NCI-H1092 (cell line): ENCODE measurements at places on chromosomes 7 and 10.

GRCh38 chr7:326273-326672 lies 36.3 kb downstream of the FOXL3 start:
- no peak for DNase-seq

- no peak for DNase-seq
Measured at GRCh38 chr7:144960763-144961162, 124.9 kb upstream of the TPK1 start.

DNA sequence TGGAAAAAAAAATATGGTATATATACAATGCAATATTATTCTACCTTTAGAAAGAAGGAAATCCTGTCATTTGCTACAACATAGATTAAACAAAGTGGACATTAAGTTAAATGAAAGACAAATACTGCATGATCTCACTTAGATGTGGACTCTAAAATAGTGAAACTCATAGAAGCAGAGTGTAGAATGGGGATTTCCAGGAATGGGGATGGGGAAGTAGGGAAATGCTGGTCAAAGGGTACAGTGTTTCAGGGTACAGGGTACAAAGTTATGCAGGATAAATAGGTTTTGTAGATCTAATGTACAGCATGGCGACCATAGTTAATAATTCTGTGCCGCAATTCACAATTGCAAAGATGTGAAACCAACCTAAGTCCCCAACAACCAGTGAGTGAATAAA lies 385.5 kb downstream of the SFMBT2 start:
- no peak for DNase-seq

DNA sequence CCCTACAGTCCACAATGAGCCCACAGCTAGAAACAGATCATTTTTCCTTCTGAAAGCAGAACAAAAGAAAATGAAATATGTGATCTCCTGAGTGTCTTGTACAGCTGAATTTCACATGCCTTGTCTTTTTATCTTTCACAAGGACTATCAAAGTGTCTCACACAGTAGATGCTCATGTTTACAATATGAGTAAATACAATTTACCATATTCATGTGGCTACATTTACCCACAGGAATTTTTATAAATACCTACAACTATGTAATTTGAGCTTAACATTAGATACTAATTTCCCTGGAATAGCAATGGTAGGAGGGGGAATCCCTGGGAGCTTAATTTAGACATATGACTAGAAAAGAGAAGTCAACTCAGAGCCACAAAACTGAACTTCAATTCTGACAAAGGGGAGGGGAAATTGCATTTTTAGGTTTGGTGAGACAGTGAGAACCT lies 186.2 kb downstream of the MACC1 start:
- DNase-seq = no peak

DNA sequence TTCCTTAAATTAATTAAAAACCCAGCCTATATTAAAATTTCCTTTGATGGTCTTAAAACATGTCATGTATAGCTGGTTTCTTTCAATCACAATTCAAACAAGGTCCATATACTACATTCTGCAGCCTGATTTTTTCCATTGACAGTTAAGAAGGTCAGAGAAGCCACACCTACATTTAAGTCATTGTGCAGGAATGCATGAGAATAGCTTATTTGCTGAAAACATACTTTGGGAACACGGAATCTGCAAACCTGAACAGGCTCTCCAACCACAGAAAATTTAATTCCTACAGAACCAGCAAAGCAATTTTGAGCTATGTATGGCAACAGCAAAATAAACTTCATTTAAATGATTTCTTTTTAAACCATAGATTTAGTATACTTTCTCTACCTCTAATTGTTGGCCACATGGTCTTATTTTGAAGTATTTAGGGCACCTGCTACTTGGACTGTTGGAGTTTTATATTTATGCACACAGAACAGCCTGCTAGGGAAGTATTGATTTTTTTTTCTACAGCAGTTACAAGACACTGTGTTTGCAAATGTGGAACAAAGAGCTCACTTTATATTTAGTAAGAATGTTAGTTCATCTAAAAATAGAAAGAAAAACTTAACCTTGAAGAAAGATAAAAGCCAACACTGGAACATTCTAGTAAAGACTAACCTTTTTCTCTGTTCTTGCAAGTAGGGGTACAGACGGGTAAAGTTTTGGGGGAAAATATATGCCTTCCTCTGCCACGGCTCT lies 240.9 kb upstream of the IMMP2L start:
- DNase-seq = no peak

DNA sequence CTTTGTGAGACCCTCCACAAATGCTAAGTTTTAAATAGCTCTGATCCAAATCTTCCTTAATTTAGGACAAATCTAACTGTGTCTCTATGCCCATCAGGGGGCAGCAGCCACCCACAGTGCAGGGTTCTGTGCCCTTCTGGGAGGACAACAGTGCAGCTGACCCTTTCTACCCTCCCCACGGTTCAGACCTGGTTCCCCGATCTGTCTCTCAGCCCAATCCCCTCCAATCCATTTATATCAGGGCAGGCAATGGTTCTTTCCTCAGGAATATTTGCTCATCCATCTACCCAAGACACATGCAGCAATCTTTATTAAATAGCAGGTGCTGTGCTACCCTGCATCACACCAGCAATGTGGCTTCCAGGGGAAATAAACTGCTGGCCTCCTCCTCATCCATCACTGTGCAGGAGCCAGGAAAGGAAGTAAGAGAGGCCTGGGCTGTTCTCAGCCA lies 4.0 kb upstream of the RBM28 start:
- DNase-seq = peak; percentile 24

GRCh38 chr10:109025172-109025571 lies 898.1 kb downstream of the XPNPEP1 start:
- DNase-seq = no peak

- no peak for DNase-seq
Measured at GRCh38 chr10:75772153-75772887, 340.9 kb downstream of the LRMDA start.

- no peak for DNase-seq
Measured at GRCh38 chr7:92268921-92269320, 23.1 kb downstream of the ANKIB1 start.

DNA sequence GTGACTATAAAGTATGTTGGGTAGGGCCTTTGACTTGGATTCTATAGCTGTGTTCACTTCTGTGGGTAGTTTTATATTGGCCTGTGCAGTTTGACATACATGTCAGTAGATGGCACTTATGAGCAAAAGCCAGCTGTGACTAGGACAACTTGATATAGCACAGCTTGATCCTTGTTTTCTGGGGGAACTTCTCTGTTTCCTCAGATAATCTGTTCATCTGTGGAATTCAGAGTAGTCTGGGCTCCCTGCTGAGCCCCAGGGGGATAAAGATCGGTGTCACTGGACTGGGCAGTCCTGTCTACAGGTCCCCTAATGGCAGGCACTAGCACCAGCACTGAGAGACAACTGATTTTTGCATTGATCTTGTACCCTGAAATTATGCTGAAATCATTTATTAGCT lies 25.4 kb downstream of the CYP2C9 start:
- peak; percentile 4 for DNase-seq

- no peak for DNase-seq
Measured at GRCh38 chr7:45203936-45204445, 46.4 kb downstream of the RAMP3 start.

DNA sequence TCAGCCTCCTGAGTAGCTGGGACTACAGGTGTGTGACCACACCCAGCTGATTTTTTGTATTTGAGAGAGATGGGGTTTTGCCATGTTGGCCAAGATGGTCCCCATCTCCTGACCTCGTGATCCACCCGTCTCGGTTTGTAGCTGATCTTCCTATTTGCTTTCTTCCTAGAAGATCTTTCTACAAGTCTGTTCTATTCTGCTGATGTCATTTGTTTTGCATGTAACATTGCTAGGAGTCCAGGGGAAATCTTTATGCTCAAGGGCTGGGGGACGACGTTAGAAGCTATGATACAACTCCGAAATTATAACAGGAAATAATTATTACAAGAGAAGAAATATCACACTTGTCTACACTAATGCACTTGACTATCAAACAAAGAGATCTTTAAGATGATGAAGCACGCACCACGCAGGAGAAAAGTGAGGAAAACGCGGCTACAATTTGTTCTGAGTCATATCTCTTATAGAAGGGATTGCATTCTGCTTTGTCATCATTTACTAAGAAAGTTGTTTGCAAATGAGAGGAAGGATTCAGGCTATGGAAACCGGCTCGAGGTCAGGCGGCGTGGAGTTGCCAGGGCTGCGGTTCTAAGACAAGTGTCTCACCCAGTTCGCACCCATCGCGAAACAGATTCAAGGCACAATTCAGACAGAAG lies 103.0 kb upstream of the CARD11 start:
- no peak for DNase-seq

DNA sequence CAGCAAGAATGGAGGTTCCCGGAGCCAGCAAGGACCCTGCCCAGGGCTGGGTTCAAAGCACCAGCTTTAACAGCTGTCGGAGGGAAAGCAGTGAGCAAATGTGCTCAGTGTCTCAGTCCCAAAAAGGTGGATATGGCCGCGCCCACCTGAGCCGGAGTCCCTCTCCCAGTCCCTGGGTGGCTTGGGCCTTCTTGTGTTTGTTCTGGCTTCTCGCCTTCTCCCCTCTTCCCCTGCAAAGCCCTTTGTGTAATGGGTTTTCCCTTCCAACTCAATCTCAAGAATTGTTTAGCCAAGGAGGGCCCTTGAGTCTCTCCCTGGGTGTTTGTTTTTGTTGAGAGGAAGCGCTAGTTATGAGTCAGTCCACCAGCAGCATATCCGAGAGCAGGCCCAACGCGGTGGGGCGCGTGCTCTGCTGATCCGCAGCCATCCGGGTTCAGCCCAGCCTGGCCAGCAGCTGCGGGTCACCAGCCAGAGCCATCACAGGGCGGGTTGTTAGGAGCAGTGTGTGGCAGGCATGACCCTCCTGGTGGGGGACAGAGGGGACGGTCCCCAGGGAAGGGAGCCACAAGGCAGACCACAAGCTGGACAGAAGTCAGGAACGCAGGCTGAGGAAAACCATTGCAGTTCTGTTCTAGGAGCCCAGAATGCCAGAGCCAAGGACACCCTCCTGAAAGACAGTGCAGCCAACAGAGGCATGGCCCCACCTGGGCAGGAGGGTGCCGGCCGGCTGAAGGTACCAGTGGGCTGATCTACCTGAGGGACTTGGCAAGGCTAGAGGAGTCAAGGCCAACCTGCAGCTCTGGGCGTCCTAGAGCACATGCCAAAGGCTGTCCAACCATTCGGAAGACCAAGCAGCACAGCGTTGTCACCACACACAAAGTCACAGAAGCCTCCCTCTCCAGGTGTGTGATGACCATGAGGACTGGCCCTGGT lies 21.3 kb downstream of the CALML3 start:
- no peak for DNase-seq

- no peak for DNase-seq
Measured at GRCh38 chr10:128046156-128046952, 79.9 kb downstream of the MKI67 start.

GRCh38 chr7:1169409-1170368 lies 9.7 kb upstream of the ZFAND2A start:
- no peak for DNase-seq

- no peak for DNase-seq
Measured at GRCh38 chr10:116688741-116689495, 53.4 kb downstream of the HSPA12A start.

DNA sequence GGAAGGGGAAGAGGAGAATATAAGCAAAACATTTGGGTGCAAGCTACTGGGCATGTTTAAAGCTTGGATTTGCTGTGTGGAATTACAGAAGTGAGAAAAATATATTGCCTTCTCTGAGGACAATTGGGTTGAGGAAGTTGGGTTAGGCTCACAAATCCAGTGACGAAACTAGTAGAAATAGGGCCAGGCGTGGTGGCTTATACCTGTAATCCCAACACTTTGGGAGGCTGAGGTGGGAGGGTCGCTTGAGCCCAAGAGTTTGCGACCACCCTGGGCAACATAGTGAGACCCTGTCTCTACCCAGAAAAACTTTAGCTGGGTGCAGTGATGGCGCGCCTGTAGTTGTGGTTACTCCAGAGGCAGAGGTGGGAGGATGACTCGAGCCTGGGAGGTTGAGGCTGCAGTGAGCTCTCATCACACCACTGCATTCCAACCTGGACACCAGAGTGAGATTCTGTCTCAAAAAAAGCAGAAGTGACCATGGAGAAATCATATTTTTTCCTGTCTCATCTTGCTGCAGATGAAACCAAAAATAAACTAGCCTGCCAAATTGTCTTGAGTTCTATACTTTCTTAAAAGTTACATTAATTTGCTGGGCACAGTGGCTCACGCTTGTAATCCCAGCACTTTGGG lies 22.4 kb downstream of the NRBF2 start:
- DNase-seq = no peak

GRCh38 chr7:103348452-103348851 lies 1.0 kb downstream of the PSMC2 start:
- DNase-seq = no peak

- no peak for DNase-seq
Measured at GRCh38 chr10:104252368-104252767, 2.3 kb upstream of the GSTO1 start.

DNA sequence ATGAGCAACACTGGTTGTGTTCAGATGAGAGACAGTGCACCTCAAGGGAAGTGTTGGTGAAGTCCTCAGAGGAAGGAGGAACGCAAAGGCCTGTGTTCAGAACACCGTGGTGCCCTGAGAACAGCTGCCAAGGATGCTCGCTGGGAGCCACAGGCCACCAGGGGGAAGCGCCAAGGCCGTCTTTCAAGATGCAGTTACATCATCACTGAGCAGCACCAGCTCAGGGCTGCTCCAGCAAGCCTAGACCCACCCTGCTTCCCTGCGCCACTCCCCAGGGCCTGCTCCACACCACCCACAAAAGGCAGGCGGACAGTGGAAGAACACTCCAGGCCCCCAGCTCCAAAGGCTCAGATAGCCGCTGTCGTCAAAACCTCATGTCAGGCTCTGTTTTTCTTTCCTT lies 378.8 kb downstream of the DPP6 start:
- DNase-seq = no peak

GRCh38 chr10:73060738-73061635 lies 35.7 kb downstream of the P4HA1 start:
- DNase-seq = no peak

GRCh38 chr7:29592866-29593265 lies 29.2 kb downstream of the PRR15 start:
- DNase-seq = no peak

DNA sequence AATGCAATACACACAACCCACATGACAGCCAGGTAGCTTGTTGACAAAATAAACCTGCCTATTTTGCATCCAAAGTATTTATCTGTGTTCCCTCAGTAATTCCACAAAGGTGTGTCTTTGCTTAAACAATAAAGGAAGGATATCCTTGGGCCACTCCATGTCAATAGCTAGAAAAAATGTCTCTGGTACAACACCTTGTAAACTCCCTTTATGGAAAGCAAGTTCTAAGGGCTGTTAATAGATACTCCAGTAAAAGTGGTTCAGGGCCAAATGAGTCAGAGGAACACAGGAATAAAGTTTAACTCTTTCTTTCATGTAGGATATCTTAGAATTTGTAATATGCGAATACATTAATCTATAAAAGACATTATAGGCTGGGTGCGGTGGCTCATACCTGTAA lies 96.9 kb upstream of the LRRTM3 start:
- DNase-seq = no peak

DNA sequence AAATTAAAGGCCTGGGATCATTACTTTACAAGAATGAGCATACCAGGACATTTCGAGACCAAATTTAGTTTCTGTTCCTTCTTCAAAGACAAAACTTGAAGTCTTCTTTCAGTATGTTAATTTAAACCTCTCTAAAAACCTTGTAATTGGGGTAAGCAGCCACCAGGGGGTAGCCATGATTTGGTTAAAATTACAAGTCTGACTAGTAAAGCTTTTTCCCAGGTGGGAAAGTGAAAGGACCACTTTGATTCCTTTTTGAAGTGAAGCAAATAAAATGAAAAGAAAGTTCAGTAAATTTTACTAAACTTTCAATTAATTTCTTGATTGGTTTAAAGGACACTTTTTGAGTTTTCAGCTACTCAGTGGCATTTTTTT lies 294.3 kb downstream of the BBS9 start:
- DNase-seq = no peak
